ENCODE measurements at places on chromosomes 12 and 14. TPM values are rescaled to one million over a fixed set of nuclear protein-coding genes. Genes with fewer than 3 reads are reported as not detected.

Gene CACNB3
- total RNA-seq: 13.4 TPM

DNA sequence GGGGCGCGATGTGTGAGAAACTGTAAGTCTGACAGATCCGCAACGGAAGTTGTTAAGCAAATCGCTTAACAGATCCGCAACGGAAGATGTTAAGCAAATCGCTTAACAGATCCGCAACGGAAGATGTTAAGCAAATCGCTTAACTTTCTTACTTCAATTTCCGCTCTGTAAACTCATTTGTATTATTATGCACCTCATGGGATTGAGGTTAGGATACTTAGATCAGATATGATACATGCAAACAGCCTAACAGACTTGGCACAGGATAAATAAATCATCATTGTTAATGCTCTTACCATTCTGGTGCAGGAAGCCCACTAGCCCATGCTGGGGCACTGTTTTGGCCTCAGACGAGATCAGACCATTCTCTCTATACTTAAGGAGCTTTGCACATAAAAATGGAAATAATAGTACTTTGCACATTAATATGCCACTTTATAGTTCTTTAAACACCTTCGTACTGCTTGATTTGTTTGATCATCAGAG, 399 bp downstream of the NCAPD2 start:
- no peak for DNase-seq

DNA sequence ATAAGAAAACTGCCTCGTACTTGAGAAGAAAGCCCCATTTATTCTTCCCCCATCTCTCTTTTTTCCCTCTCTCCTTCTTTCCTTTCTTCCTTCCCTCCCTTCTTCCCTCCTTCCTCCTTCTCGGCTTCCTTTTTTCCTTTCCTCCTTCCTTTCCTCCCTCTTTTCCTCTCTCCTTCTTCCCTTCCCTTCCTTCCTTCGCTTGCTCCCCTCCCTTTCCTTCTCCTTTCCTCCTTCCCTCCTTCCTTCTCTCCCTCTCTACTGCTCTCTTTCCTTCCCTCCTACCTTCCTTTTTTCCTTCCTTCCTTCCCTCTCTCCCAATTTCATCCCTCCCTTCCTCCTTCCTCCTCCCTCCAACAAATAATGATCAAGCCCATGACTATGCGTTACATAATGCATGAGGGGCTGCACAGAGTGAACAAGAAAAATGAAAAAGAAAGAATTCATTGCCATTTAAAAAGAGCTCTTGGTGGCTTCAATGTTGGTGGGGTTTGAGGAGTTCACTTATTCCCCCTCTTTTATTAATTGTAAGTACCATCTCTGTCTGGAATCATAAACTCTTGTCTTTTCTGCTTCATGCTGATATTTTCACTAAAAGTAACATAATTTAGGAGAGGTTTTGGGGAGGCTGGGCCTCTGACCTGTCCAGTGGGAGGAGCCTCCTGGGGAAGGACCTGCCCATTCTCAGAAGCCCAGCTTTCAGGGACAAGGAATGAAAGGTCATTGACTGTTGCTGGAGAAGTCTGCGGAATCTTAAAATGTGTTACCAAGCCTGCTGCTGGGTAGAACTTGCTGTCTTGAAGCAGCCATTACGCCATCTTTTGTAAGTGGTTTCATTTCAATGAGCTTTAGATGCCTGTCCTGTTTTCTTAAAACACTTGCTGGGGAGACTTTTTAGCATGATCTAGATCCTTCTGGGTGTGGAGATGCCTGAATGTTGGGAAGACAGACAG, 144.3 kb downstream of the CHST11 start:
- no peak for DNase-seq

Gene SLC22A17
- 3.4 TPM for total RNA-seq

Gene SERPINA9
- not detected for total RNA-seq

GRCh38 chr14:104161602-104162367, 23.4 kb downstream of the KIF26A start:
- no peak for DNase-seq

DNA sequence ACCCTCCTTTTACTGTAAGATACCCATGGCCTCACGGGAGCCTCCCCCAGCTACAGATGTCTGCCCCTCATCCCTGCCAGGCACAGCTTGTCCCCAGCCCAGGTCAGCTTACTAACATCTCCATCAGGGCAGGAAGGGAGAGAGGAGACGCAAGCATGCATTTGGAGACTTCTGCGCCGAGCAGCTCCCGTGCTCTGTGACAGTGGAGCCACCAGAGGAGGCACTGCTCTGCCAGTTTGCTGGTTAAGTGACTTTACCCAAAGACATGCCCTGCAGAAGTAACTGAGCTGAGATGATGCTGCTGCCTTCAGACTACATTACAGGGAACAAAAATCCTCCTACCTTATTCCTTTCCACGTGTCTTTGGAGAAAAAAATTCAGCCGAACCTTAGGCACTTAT, 133.4 kb downstream of the ESRRB start:
- DNase-seq: no peak

DNA sequence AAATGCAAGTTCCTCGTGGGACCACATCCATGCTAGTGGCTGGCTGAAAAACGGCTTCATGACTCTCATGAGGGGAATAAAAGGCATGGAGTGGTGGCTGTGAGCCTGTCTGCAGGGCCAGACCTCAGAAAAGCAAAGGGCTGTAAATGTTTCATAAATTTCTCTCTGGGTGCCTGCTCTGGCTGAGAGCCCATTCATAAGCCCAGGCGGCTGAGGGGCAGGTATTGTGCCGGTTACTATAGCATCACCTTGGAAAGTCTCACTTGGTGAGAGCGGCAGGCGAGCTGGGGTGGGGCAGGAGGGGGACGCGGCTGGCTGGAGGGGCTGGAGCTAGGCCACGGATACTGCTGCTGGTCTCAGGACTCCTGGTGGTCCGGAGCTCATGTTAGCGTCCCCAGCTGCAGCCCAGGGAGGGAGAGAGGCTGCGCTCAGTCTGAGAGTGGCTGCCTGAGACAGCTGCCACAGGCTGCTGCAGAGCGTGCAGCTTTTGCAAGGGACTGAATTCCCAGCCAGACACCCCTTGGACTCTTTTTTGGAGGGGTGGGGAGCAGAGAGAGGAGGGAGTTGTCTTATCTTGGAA, at the start of gene SLC17A8:
SLC17A8 (plus strand) TSS at position 431 of the 580 bp plus-strand sequence. CDS start 318 bp downstream, outside the sequence.
- no peak for DNase-seq

- DNase-seq: peak; percentile 51
These were observed 31.3 kb downstream of the CLECL1 start for GRCh38 chr12:9701380-9702154.
